ENCODE measurements at places on chromosomes 5 and 9.

DNA sequence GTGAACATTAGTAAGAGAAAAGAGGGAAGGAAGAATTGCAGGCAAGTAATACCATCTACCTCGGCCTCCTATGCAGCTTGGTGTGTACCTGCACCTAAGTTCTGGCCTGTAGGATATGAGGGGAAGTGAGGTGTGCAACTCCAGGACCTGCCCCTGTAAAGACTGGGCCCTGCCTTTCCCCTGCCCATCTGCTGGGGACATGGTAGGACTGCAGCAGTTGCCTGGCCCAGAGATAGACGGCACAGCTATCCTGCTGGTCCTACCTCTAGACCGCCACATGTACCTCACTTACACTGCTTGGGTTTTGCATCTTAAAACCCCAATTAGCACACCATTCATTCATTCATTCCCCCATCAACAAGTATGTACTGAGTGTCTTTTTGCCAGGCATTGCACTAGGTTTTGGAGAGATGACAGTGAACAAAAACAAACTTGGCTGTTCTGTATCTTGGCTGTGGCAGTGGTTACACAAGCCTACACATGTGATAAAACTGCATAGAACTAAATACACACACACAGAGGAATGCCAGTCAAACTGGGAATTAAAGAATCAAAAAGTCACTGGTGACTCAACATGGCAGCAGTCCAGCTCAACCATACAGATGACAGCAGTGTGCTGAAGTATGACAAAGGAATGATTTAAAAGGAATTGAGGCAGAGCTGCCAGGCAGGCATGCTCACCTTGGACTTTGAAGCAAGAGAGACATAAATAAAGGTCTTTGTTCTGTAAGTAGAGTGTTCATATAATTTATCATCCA is 23.3 kb upstream of the MGAT1 start:
- no peak for DNase-seq

GRCh38 chr5:9785751-9786150 is 155.6 kb upstream of the TAS2R1 start:
- no peak for DNase-seq

- no peak for DNase-seq
Measured at GRCh38 chr5:67770431-67771025, 445.0 kb upstream of the PIK3R1 start.

GRCh38 chr9:88578121-88579049 is 43.4 kb downstream of the NXNL2 start:
- DNase-seq = peak; percentile 89

GRCh38 chr5:54086191-54086590 is 224.2 kb downstream of the ARL15 start:
- DNase-seq = no peak

- DNase-seq = no peak
Measured at GRCh38 chr5:126576974-126577373, 18.0 kb downstream of the ALDH7A1 start.

DNA sequence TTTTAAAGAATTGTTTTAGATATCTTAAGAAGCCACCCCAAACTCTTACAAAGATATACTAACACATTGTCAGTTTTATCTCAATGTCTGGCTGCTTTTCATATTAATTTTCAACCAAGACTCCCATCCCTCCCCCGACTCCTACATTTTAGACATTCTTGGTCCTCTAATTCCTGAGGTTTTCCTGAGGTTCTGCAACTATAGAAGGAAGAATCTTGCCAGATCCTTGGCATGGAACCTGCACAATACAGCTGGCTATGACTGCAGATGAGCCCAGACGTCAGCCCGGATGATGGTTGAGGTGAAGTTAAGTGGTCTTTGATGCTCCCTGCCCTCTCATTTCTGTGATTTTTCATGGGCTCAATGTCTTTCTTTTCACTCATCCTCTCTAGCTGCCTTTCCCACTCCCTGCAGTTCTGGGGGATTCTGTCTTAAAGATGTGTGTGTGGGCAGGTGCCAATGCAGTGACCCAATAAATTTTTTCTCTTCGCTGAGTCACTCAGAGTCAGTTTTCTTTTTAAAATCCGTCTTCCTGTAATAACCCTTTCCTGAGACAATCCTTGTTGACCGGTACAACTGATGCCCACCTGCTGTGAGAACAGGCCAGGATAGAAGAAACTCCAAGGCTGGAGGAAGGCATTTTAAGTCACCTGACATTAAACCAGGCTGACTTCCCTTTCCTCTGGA is 237.8 kb upstream of the GAS1 start:
- DNase-seq = no peak

All from HEK293T (cell line).